IPS DF 19.7 (cell line): ENCODE measurements at places on chromosomes 13 and 19.

DNA sequence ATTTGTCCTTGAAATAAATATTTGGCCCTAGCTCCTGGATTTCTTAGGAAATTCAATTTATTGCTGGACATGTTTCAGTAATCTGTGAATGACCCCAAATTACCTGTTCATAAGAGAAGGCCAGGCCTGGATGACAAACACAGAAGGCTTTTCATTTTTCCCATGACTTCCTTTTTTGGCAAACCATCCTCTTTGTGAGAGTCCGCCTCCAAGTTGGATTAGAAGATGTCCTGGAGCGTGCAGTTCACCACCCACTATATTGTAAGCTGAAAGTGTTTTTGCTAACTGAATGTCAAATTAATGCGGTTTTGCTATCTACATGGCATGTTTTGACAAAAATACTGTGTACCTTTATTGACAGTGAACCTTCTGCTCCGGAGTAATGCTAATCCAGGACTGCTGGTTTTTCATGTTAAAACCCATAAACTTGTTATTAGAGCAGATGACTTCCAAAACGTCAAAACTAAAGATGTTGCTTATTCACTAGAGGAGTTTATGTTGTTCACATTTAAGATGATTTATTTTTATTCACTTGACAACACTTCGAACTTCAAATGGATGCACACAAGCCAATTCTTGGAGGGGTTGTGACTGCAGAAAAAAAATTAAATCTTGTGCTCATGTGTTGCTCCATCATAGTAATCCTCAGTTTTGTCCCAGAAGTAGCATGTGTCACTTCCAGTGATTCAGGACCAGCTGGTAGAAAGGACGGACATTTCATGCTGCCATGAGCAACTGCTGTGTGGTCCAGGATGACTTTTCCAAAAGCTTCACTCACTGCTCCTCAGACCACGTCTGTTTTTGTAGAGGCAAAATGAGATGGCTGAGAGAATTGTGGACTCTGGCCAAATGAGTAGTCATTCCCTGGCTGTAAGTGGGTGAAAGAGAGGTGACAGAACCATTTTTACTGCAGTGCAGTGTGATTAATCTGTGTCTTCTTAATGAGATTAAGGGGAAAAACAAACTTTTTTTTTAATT, 71.0 kb downstream of the ITGBL1 start:
- DNase-seq: no peak

GRCh38 chr13:53436396-53436795, 407.8 kb downstream of the OLFM4 start:
- DNase-seq: no peak

GRCh38 chr19:37303591-37304171, 67.2 kb upstream of the ZNF527 start:
- DNase-seq: no peak

GRCh38 chr13:50355797-50356196, 340.6 kb downstream of the KCNRG start:
- no peak for DNase-seq
